ENCODE measurements at places on chromosomes 4 and X. TPM values are rescaled to one million over a fixed set of nuclear protein-coding genes. Genes with fewer than 3 reads are reported as not detected.

Gene PABPC1L2B
- total RNA-seq, result not detected

Gene UGT2B11
- total RNA-seq, result not detected

Gene ESX1
- total RNA-seq, result not detected

Gene RIPPLY1
- total RNA-seq, result not detected

Gene INTU
- total RNA-seq, result 4.2 TPM

Gene ZNF711
- 1.8 TPM for total RNA-seq

Gene SLC26A1
- not detected for total RNA-seq

Gene HMGN5
- total RNA-seq, result 2.0 TPM

Gene ATP11C
- total RNA-seq, result 3.6 TPM

Gene CSAG1
- total RNA-seq, result not detected

Gene TSPAN7
- 17.4 TPM for total RNA-seq

Gene ACE2
- total RNA-seq, result 18.8 TPM

Gene COX7B2
- total RNA-seq, result not detected

Measured in heart right ventricle (tissue), 16 donors.